Activated T-helper 1 cell treated with anti-CD3 and anti-CD28 coated beads, Interleukin-2, amount 50 U/mL, for 16 hours (primary cell): ENCODE measurements at places on chromosomes 2 and 18.

- no peak for DNase-seq
Observed at GRCh38 chr2:156343940-156344301, 11.4 kb upstream of the NR4A2 start.

DNA sequence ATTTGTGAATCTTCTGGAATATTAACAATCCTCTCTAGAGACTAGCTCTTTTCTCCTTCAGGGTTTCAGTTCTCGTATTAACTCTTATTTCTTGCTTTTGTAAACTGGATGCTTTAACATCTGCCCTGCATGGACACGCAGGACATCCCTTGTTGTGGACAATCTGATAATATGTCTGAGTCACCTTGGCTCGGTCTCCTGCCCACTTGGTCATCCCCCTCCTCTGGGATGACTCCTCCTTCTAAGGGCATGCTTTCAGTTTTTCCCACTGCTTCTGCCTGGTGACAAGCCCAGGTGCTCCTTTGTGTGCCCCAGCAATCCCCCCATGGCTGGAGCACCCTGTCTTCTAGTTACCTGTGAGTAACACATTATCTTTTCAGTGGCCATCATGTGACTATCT is 460.5 kb downstream of the DSC3 start:
- DNase-seq: no peak

DNA sequence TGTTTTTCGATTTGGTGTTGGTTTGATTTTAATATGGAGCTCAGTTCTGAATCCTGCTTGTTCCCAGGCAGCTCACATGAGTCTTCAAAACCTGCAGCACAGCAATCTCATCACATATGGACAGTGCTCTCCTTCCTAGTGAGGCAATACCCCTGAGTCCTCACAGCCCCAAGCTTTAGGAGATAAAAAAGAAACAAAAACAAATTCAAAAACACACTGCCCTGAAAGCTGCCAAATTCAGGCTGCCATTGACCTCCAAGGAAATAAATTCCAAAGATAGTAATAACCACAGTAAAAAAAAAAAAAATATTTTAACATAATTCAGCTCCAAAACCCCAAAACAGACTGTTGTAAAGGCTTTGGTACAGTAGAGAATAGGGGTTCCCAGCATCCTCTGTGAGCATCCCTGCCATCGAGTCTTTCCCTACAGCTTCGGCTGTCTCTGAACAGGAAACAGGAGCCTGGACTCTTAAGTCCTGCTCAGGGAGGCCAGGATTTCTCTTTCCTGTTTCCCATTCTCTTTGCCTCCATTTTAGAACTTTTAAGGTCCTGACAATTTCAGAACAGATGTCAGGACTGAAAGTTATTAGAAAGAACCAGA is 14.7 kb upstream of the SP3 start:
- DNase-seq: no peak

- DNase-seq: no peak
Observed at GRCh38 chr18:79794846-79795245, 2.9 kb upstream of the KCNG2 start.

DNA sequence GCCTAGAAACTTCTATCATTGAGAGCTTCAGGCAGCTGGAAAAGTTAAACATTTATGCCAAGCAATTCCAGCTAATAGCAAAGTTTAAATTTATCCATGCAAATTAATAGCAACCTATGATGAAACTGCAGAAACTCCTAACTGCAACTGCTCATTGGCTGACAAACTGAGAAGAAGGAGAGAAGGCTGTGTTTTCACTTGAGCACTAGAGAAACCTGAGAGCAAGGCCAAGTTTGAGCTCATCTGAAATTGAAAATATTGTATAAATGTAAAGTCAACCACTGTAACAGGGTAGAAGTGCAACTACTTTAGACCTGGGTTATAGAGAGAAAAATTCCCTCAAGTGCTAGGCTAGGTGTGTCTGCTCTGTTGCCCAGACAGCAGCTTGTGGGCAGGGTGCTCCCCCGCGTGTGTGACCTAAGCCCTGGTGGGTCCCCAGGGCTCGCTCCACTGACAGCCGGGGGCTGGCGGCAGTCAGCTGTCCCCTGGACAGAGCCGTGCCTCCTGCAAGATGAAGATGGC is 50.2 kb downstream of the CABYR start:
- no peak for DNase-seq

DNA sequence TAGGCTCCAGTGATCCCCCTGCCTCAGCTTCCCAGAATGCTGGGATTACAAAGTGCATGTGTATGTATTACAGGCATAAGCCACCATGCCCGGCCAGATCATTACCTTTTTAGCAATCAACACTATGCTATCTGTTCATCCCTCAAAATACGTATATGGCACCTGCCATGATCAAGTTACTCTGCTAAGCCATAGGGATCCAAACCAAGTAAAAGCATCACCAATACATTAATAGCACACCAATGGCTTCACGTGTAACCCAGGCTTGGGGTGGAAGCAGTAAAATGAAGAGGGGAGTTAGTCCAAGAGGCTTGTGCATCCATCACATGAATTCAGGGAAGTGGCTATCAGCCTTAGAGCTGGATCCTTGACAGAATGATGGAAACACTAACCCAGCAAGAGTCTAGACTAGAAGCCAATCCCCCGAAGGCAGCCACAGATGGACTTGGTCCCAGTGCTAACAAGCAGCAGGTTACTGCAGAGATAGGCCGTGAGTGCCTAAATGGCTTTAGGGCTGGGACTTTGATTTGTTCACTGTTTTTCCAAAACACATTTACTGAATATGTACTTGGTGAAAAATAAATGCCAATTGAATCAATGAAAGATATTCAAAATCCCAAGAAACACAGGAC is 11.3 kb downstream of the HDLBP start:
- DNase-seq: no peak

DNA sequence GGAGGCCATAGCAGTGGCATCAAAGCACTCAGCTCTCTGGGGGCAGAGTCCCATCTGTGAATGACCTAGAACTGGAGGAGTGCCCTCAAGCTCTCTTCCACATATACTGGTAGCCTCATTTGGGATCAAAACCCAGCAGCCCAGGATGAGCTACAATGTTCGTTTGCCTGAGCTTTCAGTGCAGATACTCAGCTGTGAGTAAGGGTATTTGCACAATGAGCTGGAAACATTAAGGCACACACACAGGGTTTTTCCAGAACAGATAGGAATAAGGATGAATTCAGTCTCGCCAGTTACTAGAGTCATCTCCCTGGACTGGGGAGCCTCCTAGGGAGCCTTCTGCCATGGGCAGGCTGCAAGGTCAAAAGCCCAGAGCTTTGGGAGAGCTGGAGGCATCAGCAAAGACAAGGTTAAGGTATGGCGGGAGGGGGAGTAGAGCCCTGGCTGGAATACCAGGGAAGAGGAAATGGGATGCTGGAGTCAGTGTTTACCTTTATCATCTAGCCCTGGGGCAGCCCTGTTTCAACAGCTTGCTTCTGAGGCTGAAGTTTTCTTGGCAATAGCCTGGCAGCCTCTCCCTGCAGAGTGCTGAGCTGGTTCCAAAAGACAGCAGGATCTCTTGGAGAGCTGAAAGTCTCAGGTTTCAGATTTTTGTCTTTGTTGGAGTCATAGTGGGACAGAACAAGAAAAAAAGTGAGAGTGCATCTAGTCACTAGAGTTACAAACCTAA is 187.7 kb downstream of the LOXHD1 start:
- no peak for DNase-seq

DNA sequence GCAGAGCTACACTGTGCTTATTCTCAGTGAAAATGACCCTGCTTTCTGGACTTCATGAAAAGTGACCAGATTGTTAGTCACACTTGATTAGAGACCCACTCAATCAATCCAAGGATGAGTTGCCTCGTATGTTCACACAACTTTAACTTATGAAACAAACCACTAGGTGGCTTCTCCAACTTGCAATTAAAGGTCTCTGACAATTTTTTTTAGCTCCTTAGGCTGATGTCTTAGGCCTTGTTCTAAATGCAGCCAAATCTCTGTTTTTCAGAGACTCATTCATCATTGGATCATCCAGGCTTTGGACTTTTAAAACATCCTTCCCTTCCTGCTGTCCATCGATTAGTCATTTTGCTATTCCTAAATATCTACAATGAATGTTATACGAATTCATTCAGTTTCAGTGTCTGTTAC is 63.4 kb downstream of the MREG start:
- no peak for DNase-seq

DNA sequence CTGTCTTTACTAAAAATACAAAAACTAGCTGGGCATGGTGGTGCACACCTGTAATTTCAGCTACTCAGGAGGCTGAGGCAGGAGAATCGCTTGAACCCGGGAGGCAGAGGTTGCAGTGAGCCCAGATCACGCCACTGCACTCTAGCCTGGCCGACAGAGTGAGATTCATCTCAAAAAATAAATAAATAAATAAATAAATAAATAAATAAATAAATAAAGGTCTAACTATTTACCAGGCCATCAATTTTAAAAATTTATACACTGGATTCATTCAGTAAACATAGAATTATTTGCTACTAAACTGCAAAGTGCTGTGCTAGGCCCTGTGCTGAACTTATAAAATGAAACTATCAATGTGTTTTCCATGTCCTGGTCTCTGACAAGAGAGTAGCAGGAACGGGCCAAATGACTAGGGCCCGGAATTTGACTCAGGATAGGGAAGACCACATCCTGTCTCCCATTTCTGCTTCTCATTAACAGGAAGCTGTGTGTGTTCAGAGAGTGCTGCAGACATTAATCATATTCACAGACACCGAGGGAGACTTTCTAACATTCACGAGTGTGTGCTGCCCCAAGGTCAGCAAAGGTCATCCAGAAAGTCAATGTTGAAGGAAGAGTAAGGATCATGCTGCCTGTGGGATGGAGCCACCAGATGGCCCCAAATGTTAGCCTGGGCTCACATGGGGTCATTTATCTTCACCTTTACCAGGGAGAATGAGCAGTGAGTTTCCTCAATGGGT is 95.8 kb downstream of the SPP2 start:
- no peak for DNase-seq
